ENCODE measurements at places on chromosomes 11 and 22.

GRCh38 chr11:86926975-86927374 is 28.2 kb downstream of the FZD4 start:
- no peak for DNase-seq

- no peak for DNase-seq
Observed at GRCh38 chr11:33172996-33173395, 11.7 kb upstream of the CSTF3 start.

- peak; percentile 79 for DNase-seq
Observed at GRCh38 chr11:47611348-47611794, 17.2 kb upstream of the C1QTNF4 start.

DNA sequence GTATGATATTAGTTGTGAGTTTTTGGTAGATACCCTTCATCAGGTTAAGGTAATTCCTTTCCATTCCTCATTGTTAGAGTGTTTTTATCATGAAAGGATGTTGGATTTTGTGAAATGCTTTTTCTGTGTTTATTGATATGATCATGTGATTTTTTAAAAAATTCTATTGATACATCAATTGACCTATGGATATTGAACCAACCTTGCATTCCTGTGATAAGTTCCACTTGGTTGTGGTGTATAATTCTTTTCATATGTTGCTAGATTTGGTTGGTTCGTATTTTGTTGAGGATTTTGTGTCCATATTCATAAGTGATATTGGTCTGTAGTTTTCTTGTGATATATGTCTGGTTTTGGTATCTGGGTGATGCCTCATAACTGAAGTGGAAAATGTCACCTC is 6.7 kb downstream of the ANKRD13D start:
- DNase-seq = peak; percentile 55

GRCh38 chr11:72001834-72002591 is 3.3 kb downstream of the IL18BP start:
- DNase-seq = no peak

DNA sequence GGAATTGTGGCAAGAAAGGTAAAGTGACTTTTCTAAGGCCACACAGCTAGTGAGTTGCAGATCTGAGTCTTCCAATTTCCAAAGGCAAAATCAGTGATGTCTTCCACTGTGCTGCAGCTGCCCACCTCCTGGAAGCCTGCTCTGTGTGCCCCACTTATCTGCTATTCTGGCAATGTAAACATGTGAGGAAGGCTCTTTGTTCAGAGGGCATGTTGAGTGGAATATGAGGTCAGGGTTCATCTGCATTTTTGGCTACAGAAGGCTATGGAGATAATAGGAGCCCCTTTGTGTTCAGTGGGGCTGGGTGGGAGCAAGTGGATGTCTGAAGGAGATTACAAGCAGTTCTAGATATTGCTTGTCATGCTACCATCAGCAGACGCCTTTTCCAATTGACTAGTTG is 396.2 kb downstream of the BUD13 start:
- DNase-seq = no peak

DNA sequence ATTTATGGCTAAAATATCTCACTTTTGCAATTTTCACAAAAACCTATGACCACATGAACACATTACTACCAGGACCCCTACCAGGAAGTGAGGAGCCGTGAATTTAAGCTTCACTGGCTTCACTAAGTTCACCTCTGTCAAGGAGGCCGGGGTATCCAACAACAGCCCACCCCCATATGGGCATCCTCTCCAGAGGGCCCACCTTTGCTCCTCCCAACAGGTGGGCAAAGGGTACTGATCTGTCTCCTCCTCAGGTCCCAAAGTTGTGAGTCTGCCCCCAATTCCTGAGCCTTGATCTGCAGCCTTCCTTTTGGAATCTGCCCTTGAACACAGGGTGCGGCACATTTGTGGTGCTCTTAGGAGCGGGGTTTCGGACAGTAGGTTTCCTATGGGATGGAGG is 66.9 kb downstream of the OTOG start:
- DNase-seq = no peak

DNA sequence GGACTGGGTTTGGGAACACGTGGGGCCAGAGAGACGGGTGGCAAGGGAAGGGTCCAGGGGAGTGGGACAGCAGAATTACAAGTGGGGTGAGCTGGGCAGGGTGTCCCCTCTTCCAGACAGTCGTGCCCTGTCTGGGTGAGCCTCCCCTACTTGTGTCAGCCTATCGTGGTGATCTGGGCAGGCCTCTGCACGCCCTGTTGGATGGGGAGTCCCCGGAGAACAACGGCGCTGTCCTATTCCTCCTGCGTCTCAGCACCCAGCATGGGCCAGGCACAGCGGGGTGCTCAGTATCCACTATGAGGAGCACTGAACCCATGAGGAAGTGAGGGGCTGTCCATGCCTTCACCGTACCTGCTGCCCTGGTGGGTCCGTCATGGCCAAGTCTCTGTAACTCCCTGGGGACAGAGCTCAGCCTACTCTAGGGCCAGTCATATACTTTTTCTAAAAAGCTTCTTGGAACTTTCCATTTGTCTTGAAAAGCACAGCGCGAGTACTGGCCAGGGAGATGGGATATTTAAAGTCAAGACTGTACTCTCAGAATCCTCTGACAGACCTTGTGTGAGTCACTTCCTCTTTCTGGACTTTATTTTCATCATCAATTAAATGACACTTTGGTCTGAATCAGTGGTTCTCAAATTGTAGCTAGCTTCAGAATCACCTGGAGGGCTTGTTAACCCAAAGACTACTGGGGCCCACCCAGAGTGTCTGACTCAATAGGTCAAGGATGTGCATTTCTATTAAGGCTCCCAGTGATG is 81.7 kb upstream of the NECTIN1 start:
- DNase-seq = no peak

GRCh38 chr22:35349704-35350538 is 31.0 kb upstream of the HMOX1 start:
- DNase-seq = peak; percentile 84
